ENCODE measurements at places on chromosomes 1 and 21.

DNA sequence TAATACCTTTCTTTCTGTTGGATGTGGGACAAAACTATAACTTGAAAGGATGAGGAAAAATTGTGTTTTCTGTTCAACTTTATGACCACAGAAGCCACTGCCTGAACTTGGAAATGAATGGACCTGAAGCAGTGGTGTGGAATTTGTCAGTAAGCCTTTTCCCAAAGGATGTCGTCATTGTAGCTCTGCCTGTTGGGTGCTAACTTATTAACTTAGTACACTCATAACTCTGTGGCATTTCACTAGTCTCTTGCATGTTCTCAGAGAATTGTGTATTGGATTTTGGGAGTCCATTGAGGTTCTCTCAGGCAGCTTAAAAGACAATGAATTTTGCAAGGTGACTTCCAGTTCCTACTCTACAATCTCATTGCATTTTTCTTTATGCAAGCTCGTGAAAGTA is 49.6 kb downstream of the KCNK2 start:
- DNase-seq: no peak

DNA sequence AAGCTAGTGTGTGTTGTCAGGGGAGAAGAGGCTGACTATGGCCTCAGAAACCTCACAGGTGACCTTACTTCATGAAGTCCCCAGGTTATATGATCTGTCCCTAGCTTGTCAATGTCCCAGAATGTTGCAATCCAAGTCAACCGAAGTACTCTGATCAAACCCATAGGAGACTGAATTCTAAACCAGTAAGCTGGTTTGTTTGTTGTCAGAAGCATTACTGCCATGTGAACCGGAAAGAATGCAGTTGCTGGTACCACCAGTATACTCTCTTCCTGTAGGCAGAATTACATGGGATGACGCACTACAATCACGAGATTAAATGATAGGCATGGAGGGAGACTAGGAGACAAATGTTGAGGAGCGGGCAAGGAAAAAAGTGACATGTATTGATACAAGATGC is 26.1 kb upstream of the MAN1A2 start:
- no peak for DNase-seq

- no peak for DNase-seq
Observed at GRCh38 chr1:153140484-153140883, 10.2 kb downstream of the SPRR2G start.

DNA sequence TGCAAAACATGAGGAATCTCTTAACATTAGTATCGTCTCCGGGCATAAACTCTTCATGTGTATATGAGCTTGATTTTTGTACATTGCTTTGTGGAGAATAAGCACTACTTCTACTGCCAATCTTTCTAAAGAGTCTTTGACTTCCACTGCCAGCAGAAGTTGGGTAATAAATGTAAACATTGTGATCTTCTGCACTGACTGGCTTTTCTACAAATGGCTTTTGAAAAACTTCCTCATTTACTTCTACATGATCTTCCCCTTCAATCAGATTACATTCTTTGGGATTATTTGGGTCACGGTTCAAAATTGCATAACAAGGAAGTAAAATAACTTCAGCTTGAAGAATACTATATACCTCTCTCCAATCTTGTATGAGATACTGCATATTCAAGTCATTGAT is 30.4 kb upstream of the SLC44A5 start:
- DNase-seq: no peak

GRCh38 chr1:20551945-20552727 is at the start of gene FAM43B:
Gene FAM43B (plus strand): TSS chr1:20552573. CDS start chr1:20552974, 401 bp downstream.
- DNase-seq: no peak

DNA sequence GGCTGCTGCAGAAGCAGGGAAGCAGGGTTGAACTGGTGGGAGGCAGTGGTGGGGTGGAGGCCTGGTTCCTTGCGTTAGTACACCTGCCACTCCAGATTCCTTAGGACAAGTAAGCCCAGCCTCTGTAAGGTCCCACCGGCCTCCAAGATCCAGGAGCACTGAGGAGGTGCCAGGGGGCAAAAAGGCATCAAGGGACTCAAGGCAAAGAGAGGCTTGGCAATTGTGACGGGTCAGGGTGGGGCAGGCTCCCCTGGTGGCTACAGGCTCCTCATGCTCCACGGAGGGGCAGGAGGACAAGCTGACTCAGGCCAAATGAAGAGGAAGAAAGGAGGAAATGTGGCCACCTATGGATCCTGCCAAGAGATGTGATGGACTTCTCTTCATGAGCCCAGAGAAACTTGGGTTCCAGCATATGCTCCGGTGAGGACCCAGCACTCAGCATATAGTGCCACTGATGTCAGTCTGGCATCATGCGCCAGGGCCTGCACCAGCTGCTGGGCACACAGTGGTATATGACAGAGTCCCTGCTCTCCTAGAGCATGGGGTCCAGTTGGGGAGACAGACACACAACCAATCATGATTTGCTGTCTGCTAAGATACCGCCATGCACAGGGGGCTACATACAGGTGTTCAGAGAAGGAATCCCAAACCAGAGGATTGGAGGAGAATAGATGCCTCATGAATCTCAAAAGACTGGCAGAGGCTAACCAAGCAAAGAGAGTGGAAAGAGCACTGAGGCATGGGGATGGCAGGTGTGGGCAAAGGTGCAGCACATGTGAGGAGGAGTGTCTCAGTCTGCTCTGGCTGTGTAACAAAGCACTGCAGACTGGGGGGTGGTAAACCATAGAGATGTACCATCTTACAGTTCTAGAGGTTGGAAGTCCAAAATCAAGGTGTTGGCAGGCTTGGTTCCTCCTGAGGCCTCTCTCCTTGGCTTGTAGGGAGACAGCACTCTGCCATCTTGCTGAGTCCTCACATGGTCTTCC is 249.7 kb downstream of the RHOU start:
- no peak for DNase-seq

DNA sequence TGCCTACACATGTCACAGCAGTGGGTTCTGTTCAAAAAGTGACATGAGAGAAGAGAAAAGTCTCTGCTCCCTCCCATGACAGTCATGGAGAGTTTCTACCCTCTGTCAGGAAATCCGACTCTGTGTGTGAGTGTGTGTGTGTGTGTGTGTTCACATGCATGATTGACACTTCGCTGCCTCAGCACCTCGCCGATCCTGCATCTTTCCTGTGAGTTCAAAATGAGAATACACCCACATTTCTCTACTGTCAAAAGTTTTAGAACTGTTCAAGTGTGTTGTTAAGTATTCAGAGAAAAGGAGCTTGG is 46.2 kb upstream of the COX20 start:
- DNase-seq: no peak

DNA sequence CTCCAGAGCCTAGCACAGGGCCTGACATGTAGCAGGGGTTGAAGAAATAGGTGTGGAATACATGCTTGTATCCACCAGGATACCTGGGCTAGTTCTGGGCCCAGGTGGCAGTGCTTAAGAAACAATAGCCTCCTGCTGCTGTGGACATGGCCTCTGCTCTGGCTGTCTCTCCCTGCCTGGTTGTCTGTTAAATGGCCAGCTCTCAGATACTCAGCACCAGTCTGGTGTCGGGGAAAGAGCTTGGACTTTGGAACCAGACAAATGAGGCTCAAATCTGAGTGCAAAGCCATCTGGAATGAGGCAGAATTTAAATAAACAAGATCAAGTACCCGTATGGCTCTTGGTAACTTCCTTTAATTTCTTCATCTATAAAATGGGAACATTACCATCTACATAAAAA is 31.5 kb downstream of the SESN2 start:
- DNase-seq: no peak

DNA sequence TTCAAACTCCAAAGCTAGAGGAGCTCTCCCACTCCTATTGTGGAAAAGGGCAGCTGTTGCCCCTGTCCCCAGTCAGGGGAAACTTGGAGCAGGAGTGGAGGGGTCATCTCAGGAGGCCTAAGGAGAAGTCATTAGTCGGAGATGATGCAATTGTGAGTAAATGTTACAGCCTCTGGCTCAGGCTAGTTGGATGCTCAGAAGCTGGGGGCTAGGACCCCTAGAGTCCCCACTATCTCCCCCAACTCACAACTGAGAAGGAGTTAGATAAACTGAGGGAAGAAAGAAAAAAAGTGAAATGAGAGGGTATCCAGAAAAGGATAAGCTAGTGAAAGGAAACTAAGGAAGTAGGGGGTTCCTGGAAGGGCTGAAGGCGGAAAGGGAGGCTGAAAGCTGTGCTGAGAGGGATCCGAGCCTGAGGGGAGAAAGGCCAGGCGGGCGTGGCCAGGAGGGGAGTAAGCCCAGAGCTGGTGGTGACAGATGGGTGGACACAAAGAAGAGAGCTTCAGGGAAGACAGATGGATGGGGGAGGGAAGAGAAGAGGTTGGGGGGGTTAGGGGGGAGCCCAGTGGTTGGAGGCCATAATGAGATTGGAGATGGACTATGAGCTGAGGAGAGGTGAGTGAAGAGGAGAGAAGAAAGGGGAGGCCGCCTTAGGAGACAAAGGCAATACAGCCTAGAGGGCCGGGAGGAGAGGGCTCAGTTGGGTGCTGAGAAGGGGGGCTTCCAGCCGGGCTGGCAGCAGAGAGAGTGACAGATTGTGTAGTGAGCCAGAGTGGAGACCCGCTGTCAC is 4.5 kb upstream of the NHLH1 start:
- DNase-seq: no peak

- no peak for DNase-seq
Observed at GRCh38 chr1:36475910-36476604, 6.7 kb downstream of the CSF3R start.

DNA sequence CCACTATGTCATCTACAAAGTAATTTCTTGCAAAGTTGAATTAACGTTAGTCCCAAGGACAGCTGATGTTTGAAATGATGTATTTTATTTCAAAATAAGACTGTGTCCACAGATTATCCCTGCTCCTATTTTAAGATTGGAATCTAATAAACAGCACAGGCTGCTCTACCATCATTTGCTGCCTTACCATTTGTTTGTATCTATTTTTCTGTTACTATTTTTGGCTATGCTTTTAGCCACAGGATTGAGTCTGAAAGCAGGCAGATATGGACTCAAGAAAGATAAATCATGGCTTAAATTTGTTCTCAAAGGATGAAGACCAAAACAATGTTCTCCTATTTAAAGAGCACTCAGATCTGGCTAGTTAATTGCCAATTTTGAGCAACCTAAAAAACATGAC is 105.3 kb downstream of the RGS2 start:
- DNase-seq: no peak

- DNase-seq: no peak
Observed at GRCh38 chr1:31769720-31770390, 5.7 kb upstream of the ADGRB2 start.

- DNase-seq: no peak
Observed at GRCh38 chr21:45227735-45228134, 60.0 kb downstream of the POFUT2 start.

DNA sequence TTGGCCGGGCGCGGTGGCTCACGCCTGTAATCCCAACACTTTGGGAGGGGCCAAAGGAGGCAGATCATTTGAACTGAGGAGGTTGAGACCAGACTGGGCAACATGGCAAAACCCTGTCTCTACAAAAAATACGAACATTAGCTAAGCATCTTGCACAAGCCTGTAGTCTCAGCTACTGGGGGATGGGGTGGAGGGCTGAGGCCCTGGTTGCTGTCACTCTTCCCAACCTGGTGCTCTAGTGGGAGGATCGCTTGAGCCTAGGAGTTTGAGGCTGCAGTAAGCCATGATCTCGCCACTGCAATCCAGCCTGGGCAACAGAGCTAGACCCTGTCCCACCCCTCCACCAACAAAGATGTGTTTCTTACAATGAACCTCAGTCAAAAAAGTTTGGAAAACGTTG is 2.8 kb downstream of the PHGDH start:
- DNase-seq: no peak

GRCh38 chr1:201488830-201489589 is 17.9 kb downstream of the CSRP1 start:
- DNase-seq: no peak

DNA sequence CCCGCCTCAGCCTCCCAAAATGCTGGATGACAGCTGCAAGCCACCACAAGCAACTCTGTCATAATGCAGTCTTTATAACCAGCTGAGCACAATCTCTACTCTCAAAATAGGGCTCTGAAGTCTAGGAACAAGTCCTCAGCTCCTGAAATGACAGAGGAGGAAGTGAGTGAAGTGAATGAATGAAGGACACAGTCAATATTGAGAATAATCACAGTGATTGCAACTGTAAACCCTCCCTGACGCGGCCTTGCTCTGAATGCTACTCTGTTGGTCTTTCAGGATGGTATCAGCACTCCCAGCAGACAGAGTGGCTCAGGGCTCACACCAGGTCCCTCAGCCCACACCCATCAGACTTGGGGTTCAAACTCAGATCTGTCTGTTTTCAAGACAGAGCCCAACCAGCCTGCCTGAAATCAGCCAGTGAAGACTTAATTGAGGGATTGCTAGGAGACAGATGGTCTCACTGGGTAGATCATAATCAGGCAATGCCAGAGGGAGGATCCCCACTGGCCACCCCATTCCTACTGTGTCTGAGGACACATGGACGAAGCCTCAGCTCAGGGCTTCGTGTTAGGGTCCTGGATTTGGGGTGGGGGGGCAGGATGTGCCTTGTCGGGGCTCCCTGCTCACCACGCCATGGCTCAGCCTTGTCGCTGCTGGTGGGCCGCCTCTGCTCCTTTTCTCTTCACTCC is 20.9 kb downstream of the RNF187 start:
- DNase-seq: no peak

GRCh38 chr1:217106231-217106901 is 383.1 kb upstream of the ESRRG start:
- no peak for DNase-seq

- DNase-seq: peak; percentile 87
Observed at GRCh38 chr1:203320591-203321272, 15.4 kb downstream of the BTG2 start.

DNA sequence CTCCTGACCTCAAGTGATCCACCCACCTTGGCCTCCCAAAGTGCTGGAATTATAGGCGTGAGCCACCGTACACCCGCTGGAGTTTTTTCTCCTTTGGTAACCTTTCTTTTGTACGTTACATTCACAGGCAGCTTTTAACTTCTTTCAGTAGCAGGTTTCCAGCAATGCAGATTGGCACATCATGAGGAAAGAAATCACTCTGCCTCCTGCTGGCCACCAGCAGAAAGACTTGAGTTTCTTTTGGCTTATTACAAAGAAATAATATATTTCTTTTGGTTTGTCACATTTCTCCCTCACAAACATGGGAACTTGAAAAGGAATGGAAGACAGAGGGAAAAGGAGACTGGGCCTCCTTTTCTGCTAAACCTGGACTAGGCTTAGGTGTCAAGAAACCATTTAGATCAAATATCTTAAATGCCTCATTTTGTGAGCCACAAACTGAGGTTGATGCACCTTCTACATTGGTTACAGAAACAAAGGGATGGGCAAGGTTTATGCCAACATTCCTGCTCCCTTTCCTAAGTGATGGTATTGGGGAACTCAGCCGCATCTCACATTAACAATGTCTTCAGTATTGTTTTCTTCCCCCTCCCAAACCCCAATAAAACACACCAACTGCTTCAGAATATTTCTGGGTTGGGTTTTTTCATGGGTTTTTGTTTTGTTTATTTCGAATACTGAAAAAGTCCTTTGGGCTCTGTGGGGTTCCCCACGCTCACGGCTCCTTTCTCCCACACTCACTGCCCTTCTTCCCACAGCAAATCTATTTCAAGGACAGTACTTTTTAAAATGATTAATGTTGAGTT is 7.7 kb downstream of the ENSA start:
- DNase-seq: peak; percentile 85

GRCh38 chr1:230226007-230226800 is 159.2 kb downstream of the GALNT2 start:
- no peak for DNase-seq

Measured in Karpas-422 (cell line).